ENCODE measurements at places on chromosomes 7 and 10.

DNA sequence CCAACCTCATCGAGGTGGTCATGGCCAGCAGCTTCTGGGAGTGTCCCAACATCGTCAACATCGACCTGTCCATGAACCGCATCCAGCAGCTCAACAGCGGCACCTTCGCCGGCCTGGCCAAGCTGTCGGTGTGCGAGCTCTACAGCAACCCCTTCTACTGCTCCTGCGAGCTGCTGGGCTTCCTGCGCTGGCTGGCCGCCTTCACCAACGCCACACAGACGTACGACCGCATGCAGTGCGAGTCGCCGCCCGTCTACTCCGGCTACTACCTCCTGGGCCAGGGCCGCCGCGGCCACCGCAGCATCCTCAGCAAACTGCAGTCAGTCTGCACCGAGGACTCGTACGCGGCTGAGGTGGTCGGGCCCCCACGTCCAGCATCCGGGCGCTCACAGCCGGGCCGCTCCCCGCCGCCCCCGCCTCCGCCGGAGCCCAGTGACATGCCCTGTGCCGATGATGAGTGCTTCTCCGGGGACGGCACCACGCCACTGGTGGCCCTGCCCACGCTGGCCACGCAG, 75.0 kb downstream of the ELFN1 start:
- DNase-seq: no peak

DNA sequence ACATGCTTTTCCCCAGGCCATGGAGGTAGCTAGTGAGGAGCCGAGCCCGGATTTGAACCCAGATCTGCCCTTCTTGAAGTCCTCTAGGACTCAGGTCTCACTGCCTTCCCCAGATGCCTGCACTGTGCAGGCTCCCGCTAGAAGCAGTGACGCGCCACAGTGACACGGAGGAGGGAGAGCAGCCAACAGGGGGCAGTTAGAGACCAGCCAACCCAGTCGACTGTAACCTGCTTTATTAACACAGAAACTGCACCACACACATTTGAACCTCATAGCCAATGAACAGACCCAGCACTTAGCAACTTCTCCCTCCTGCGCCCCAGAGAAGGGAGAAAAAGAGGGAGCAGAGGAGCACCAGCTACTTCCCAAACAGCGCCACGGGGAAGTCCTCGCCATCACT, 27.4 kb downstream of the PILRA start:
- no peak for DNase-seq

DNA sequence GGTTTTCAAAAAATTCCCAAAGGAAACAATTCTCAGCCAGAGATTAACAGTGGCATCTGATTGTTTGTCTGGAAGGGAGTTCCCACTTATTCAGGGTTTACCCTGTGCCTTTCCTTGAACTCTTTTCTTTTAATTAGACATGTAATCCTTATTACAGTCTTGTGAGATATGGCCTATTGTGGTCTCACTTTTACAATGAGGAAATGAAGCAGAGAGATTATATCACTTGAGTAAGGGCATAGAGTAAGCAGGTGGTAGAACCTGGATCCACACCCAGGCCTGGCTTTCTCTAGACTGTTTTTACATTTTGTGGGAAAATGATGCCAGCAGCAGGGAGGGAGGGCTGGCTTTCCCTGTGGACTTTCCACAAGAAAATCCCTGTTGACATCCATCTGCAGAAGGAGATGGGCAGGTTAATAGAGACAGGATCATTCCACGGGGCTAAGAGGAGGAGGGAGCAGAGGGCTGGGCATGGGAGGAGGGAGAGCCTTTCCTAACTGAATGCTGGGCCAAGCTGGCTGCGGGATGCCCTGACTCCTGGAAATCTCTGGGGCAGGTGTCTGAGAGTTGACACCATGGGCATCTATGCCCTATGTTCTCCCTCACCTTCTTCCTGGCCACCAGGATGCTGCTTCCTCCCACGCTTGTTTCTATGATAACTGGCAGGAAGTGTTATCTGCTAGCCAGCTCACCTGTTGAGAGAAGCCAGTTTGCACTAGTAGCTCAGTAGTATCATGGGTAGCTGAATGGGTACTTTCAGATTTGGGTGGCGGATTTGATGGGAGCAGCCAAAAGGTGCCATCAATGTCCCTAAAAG, 28.7 kb upstream of the ARHGAP22 start:
- DNase-seq: no peak

DNA sequence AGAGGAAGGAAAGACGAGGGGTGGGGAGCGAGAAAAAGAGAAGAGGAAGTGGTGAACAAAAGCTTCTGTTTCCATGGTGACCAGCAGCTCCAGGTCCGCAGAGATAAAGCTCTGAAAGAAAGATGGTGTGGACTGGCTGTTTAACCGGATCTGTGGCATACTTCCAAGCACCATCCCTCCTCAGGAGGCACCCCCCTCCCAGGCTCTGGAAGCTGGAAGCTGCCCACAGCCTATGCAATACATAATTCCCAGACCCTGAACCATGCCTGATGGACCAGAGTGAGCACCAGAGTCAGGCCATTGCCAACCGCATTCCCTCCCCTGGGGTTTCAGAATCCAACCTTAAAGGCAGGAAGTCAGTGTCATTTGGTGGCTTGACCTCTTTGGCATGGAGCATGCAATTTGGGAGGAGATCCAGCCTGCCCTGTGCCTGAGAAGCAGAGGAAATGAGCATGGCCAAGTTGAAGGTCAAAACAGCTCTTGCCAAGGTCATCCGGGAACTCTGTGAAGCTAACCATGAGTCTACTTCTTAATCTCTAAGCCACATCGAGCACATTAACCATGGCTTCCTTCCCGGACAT, 22.2 kb upstream of the CPXM2 start:
- no peak for DNase-seq

DNA sequence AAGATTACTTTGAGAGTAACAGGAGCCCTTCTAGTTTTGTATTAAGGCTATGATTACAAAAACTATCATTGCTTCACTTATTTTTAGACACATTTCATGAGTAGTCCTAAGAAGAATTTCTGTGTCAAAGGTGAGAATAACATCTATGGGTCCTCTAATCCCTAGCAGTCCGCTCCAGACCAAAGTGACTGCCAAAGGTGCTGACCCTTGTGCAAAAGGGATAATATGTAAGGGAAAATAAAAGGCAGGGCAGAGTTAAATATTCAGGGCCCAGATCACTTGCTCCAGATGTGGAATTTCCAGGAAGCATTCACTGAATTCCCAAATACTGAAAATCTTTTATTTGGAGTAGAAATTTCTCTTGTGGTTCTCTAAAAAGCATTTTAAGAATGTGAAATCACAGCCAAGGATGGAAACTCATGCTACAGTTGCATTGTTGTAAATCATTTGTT, 29.3 kb downstream of the RHOBTB1 start:
- no peak for DNase-seq

DNA sequence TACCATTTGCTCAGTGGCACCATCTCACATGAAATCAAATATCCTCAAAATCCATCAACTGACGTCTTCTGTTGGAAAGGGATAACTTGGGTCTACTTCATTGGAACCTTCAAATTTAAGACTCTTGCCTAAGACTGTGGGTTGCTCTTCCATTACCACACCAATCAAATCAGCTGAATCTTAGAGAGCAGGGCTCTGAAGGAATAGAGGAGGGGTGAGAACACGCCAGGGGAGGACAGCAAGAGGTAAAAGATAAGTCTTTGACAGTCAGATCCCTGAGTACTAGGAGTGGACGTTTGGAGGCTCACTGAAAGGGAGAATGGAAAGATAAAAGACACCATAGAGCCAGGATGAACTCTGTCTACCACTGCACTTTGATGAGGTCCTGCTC, 107.5 kb downstream of the CCDC71L start:
- DNase-seq: no peak

GRCh38 chr7:128873234-128873633, 10.6 kb downstream of the ATP6V1F start:
- DNase-seq: no peak

DNA sequence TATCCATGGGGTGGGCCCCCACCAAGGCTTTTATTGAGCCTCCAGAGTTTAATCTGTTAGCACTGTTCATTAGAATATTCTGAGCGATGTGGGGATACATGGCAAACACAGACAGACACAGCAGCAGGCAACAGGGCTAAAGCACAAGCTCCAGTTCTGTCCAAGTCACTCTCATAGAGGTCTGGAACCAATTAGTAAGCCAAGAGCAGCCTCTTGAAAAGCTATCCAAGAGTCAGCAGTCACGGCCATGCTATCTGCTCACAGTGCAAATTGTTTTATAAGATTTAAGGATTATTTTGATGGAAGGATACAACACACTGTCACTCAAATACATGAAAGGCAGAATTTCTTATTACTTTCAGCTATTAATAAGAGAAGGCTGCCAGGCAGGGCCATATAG, 86.4 kb upstream of the DGKB start:
- DNase-seq: no peak

- DNase-seq: no peak
Measured at GRCh38 chr7:133561396-133561795, 308.5 kb downstream of the EXOC4 start.

DNA sequence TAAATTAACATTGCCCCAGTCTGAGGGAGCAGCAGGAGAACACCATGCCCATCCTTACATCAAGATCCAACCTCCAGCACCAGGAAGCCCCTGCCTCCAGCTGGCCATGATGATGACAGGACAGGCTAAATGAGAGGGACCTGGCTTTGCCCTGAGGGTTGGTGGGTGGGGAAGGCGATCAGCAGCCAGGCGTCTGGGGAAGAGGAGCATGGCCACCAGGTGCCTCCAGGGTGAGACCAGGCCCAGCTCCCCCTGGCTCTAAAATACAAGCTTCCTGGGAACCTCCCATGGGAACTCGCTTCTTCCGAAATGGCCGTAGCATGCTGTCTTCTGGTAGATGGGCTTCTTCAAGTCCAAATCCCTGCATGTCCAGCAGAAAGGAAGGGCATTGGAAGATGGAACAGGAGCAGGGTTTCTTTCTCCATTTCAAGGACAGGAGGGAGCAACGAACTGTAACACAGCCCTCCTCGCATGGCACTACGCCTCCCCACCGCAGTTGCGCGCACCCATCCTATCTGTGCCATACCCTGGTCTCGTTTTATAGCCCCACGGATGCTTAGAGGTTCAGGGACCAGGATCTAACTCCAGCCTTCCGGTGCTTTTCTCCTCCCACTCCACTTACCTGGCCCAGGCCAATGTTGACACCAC, 15.8 kb downstream of the MAT1A start:
- no peak for DNase-seq

GRCh38 chr10:104293011-104293410, 24.0 kb downstream of the GSTO2 start:
- no peak for DNase-seq

DNA sequence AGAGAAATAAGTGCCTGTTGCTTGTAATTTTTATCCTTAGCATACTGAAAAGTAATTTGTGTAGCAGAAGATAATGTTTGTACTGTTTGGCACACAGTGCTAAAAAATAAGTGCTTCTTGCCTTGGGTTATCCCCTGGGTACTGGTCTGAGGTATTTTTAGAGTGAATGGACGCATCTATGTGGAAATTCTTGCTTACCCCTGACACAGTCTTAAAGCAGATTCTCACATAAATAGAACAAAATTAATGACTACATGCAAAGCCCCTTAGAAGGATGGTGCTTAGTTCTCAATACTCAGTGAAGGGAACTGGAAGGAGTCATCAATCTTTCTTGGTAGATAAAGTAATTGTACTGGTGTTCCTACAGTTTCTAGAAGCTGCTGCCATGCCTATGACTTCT, 548.6 kb downstream of the ARL4A start:
- DNase-seq: no peak

- DNase-seq: no peak
Measured at GRCh38 chr7:8274589-8274988, 12.6 kb upstream of the ICA1 start.

DNA sequence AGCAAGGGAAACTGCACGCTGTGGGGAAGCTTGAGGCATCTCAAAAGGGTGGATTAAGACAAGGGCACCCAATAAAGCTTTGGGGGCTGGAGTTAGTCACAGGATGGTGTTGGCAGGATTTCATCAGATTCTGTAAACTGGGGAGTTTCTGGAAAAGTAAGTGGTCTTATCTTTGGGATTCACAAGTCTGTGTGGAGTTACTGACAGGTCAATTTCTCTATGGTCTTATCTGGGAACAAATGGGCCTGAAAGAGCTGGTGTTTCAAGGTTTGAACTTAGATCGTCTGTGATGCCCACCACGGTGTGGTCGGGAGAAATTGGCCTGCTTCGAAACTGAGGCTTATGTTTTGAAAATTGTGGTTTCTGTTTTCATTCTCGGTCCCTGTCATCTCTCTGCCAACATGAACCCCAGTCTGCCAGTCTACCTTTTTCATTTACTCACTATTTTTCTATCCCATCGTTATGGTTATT, 23.8 kb upstream of the AOAH start:
- no peak for DNase-seq

DNA sequence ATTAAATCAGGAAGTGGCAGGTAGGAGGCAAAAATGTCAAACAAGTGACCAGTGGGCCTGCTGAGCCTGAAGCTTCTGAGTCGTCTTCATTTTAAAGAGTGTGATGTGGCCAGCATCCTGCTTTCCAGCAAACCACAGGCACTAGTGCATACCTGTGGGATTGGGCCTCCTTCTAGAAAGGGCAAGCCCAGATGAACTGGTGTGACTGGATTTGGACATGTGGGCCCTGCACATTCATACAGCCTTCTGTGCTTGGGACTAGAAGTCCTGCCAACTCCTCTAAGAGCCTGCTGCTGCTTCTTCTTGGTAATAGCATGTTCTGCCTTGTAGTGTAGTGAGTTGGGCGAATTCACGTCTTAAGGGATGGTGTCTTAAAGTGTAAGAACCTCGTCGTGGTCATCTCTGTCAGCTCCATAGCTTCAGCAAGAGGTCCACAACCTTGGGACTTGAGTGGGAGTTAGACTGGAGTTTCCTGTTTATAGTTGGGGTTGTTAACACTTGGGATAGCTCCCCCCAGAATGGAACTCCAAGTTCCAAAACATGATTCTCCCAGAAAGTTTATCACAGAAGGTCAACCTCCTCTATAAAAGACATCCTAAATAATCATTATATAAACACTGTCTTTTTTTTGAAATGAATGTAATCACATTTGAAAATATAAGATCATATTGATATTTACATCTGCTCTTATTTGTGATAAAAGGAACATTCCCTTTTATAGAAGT, 11.2 kb downstream of the BMPER start:
- DNase-seq: no peak

- no peak for DNase-seq
Measured at GRCh38 chr7:101987494-101987893, 170.1 kb downstream of the CUX1 start.

- peak; percentile 9 for DNase-seq
Measured at GRCh38 chr10:72889391-72889831, 4.1 kb upstream of the OIT3 start.

- DNase-seq: no peak
Measured at GRCh38 chr10:84196083-84196482, 1.7 kb downstream of the CDHR1 start.
